Gastroesophageal sphincter (tissue), 4 donors: ENCODE measurements at places on chromosomes 12 and 14. TPM values are rescaled to one million over a fixed set of nuclear protein-coding genes. Genes with fewer than 3 reads are reported as not detected.
A peak's percentile ranks its signal among the peaks of the same experiment; 100 is the strongest.

- ATAC-seq, result no peak
These were observed 464.8 kb upstream of the RGS6 start for GRCh38 chr14:71467361-71467811.

DNA sequence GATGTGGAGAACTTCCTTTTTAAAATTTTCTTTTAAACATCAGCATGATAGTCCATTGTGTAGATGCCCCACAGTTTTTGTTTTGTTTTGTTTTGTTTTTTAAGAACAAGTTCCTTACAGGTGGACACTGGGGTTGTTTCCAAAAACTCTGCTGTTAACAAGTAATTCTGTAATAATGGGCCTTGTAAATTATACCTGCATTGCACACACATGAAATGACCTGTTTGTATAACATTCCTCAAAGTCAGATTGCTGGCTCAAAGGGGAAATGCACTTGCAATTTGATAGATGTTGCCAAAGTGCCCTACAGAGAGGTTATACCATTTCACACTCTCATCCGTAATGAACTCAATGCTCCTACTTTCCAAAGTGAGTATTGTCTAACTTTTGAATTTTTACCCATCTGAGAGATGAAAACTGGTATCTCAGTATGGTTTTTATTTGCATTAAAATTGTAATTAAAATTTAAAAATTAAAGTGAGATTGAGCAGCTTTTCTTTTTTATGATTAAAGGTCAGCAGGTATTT lies 89.2 kb downstream of the SPPL3 start:
- no peak for ATAC-seq

GRCh38 chr12:108788076-108788782 lies 56.9 kb upstream of the CORO1C start:
- peak; percentile 67 for ATAC-seq

DNA sequence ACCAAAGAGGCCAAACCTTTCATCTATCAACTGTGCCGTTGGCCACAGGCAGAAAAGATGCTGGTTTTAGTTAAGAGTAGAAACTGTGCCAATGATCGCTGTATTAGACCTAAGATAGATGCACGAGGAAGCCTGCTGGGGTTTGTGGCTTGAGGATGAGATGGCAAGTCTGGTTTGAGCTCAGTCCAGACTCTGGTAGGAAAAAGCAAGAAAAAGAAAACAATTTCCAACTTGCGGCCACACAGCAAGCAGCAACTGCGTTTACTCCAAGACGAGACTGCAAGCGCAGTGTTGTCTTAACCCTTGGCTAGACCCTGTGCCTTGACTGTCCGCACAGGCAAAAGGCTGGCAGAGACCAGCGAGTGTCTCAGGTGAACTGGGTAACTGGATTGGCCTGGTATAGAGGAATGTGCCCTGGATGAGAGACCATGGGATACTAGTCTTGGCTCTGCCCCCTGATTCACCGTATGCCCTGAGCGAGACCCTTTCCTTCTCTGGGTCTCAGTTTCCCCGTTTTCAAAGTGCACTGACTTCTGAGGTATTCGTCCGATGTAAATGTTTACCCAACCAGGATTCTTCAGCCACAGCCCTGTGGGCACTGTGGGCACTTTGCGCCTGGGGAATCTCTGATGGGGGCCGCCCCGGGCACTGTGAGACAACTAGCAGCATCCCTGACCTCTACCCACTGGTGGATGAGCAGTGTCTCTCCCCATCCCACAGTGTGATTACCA lies 113.4 kb downstream of the DICER1 start:
- ATAC-seq, result no peak

- no peak for ATAC-seq
These were observed 173.0 kb upstream of the WSCD2 start for GRCh38 chr12:107955966-107956643.

- ATAC-seq, result no peak
These were observed 70.0 kb downstream of the FLRT2 start for GRCh38 chr14:85599939-85600338.

DNA sequence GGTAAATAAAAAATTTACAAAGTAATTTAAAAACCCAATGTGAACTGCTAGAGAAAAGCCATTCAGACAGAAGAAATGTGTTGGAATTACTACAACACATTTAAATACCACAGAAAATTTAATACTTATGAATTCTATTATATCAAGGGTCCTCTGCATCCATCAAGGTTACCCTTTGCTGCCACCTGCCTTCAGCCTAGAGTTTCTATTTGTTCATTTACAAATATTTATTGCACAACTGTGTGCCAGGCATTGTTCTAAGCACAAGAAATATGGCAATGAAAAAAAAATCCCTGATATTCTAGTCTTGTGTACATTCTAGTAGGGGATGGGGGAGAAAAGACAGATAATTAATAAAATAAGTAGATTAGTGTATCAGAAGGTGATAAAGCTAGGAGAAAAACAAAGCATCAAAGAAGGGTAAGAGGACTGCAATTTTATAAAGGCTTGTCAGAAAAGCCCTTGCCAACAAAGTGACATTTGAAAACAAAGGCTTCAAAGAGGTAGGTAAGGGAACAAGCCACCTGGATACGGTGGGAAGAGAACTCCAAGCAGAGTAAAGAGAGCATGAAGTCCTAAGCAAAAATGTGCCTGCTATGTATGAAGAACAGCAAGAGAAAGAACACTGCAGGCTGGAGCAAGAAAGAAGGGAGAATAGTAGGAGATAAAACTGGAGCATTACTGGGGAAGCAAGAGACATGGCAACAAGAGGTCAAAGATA lies 59.1 kb upstream of the SLC6A13 start:
- no peak for ATAC-seq

DNA sequence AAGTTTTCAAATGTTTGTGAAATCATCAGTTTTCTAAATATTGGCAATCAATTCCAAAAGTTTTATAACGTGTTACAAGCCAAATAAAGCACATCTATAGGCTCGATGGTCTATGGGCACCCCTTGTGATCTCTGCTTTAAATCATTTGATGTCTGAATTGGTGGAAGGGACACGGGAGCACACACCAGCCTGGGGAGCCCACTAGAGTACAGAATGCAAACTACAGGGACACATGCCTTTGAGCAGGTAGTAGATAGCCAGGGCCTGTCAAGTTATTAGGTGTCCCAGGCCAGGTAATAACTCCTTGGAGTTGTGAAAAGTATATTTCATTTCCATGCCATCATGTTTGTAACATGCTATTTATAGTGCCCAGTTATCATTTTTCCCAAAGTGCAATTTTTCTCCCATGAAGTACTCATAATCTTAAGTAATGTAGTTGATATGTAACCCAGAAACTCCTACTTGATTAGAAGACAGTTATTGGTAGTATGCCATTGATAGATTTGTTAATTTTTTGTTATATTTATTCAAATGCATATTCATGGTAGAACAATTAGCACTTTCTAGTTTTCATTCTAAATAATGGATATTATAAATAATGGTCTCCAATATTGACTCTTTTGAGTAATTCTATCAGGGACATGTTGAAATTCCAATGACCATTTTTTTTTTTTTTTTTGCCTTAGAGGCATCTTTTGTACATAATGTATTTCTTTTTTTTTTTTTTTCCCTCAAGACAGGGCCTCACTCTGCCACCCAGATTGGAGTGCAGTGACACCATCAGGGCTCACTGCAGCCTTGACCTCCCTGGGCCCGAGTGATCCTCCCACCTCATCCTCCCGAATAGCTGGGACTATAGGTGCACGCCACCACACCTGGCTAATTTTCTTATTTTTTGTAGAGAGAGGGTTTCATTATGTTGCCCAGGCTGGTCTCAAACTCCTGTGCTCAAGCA lies 96.9 kb upstream of the FGD4 start:
- ATAC-seq, result no peak

DNA sequence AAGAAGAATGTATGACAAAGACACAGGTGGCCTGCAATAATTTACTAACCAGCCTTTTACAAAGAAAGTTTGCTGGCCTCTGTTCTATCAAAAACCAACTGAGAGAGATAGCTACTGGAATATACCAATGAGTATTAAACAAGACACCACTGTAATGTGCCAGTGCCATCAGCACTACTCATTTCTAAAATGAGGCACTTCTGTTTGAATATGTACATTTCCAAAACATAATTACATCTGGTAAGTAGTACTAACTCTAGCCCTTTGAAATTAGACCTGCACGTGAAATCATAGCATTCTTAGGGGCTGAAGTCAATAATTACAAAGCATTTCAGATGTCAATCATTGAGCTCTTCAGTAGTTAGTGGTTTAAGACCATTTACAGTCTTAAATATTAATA lies 6.9 kb upstream of the SYCP3 start:
- ATAC-seq, result no peak

DNA sequence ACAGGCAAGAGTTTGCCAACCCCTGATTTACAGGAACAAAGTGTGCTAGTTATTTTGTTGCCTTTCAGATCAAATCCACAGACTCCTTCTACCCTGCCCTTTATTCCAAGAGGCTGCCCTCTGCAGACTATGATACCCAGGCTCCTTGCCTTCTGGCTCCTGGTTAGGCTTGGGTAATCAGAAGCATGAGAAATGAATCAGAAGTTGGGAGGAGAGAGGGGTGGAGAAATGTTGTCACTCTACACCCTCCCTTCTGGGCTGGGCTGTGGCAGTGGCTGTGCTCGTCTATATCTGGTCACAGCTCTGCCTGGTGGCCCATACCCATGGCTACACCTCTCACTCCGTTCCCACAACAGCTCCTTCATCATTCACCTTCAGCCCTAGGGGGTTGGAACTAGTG lies 204.6 kb upstream of the PLXNC1 start:
- ATAC-seq, result peak; percentile 71

GRCh38 chr12:42482041-42482747 lies 107.4 kb downstream of the PRICKLE1 start:
- ATAC-seq, result peak; percentile 36

DNA sequence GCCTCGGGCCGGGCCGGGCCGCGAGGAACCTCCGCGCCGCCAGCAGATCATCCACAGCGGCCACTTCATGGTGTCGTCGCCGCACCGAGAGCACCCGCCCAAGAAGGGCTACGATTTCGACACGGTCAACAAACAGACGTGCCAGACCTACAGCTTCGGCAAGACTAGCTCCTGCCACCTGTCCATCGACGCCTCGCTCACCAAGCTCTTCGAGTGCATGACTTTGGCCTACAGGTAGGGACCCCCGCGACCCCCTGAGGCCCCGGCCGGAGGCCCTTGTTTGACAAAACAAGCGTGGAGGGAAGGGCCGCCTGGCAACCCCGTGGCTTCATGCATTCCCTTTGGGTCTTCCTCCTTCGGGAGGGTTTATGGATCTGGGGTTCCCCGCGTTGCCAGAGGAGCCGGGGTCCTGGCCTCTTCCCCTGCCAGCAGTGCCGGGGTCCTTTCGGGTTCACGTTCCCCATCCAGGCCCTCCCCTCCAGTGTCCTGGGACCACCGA lies 526 bp downstream of the MLXIP start:
- no peak for ATAC-seq

- no peak for ATAC-seq
These were observed 191.5 kb upstream of the NOS1 start for GRCh38 chr12:117552971-117553370.

AGAP2 gene
- total RNA-seq, result 4.2 TPM

RPS6KL1 gene
- total RNA-seq, result 4.0 TPM

KRT6C gene
- total RNA-seq, result 52.0 TPM
